ENCODE measurements at places on chromosomes 7 and 10.

- DNase-seq = no peak
Measured at GRCh38 chr10:18719811-18720210, 60.6 kb downstream of the ARL5B start.

- no peak for DNase-seq
Measured at GRCh38 chr7:75968561-75969001, 25.8 kb downstream of the TMEM120A start.

DNA sequence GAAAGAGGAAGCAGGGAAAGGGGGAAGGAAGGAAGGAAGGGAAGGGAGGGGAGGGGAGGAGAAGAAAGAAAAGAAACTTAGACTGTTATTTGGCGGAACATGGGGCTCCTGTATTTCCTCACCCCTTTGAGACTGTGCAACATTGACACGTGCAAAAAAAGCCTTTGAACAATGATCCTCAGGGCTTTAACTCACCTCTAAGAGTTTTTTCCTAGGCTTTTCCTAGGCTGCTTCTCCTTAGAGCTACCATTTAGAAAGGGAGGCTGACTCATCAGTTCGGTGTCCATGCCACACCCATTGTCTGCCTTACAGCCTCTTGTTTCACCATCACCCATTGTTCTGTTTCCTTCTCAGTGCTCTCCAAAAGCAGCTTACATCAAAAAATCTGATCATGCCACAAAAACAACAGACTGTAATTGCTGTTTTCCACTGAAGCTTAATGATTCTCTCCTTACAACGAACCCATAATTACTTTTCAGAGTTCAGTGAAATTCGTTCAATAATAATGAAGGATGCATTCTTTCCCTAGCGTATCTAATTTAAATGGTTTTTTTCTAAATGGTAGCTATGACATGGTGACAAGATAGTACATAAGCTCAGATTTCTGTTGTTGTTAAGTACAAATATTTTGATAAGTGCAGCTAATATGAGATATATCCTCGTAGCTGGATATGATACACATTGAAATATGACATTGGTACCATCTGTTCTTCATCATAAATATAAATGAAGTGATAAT, 90.8 kb downstream of the PRLHR start:
- DNase-seq = no peak

GRCh38 chr10:127797339-127797738, 60.4 kb downstream of the FOXI2 start:
- no peak for DNase-seq

DNA sequence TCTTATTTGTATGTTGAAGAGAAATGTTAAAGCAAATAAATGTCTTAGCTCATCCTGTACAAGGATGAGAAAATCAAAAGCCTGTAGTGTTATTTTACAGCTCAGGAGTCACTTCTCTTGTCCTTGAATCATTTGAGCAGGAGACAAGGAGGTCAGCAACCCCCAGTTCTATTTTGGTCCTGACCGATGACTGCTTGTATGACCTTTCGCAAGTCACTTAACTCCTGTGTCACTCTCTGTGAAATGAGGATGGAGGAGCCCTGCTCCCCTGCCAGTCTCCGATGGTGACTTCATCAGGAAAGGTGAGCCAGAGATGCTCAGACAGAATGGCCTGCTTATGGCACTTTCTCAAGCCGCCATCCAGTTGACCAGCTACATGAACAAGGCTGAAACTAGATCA, 101.0 kb downstream of the CELF2 start:
- DNase-seq = no peak

- no peak for DNase-seq
Measured at GRCh38 chr10:80132299-80133139, at the start of gene PLAC9. PLAC9 (plus strand) TSS chr10:80132730; CDS start chr10:80132763, 33 bp downstream.

- no peak for DNase-seq
Measured at GRCh38 chr10:125994601-125995000, 98.2 kb downstream of the FANK1 start.

- DNase-seq = no peak
Measured at GRCh38 chr7:66099232-66099550, 15.5 kb upstream of the CRCP start.

DNA sequence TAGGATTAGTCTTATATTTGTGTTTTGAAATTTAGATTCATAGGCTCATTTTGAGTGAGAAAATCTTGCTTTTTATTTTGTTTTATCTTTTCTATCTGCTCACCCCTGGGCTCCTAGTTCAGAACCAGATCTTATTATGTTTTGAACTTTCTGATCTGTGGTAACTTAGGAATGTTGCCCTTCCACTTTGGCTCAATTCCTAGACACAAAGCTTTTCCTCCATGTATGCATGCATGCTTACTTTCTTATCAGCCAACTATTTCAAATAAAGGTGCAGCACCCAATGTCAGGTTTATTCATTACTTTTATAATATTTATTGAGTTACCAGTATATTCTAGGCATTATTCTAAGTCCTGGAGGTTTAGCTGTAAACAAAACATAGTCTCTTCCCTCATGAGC, 374.8 kb upstream of the KIAA1217 start:
- no peak for DNase-seq

DNA sequence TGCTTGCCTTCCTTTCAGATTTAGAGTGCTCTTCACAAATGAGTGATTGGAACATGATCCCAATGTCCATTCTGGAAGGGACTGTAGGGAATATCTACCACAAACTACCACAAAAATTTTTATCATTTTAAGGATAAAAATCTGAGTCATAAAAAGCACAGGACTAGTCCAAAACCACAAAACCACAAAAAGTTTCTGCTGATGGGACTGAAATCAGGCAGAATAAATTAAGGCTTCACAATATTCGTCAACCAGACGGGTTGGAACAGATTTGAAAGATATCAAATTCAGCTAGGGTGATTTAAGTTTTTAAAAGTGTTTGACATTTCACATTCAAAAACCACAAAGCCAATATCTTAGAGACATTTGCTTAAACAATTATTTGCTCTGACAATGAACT, 100.1 kb upstream of the PTN start:
- DNase-seq = no peak

DNA sequence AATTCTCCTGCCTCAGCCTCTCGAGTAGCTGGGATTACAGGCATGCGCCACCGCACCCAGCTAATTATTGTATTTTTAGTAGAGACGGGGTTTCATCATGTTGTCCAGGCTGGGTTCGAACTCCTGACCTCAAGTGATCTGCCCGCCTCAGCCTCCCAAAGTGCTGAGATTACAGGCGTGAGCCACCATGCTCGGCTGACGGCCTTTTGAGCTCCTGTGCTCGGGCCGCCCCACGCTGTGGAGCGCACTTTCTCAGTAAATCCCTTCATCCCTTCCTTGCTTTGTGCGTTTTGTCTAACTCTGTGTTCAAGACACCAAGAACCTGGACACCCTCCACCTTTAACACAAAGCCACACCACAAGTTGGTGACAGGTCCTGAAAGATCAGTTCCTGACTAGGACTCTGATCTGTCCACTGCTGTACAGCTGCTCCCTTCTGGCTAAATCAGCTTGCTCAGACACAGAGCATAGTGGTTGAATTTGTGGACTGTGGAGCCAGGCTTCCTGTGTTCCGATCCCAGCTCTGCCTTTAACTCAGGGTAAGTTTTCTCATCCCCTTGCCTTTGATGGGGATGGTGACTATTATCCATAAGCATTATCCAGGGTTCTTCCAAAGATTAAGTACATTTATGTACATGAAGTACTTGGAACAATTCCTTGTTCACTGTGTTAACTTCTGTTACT, 20.1 kb downstream of the CHST3 start:
- no peak for DNase-seq

- no peak for DNase-seq
Measured at GRCh38 chr7:41699516-41699915, 3.4 kb downstream of the INHBA start.

GRCh38 chr7:116955801-116956476, 2.6 kb downstream of the ST7 start:
- DNase-seq = no peak

GRCh38 chr7:143355450-143356385, 6.8 kb downstream of the FAM131B start:
- no peak for DNase-seq
